ENCODE measurements at places on chromosomes 12 and 14.

DNA sequence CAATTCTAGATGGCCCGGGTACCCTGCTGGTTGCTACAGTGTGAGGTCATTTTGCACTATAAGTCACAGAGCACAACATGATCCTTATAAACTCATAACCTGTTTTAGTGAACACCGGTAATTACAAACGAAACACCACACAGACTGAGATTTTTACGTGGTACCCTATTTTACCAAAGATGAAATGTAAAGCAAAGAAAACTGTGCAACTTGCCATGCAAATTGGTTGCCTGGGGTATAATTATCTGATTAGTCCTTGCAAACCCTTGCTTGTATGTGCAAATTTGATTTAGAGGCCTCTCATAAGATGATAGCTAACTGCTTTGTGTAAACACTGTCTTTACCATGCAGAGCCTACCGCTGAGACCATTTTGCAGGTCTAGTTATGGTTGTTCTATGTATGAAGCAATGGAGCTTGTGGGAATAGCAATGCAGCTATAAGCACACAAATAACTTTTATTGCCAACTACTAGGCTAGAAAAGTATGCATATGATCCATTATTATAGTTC lies 372.1 kb upstream of the FAR2 start:
- DNase-seq = no peak

DNA sequence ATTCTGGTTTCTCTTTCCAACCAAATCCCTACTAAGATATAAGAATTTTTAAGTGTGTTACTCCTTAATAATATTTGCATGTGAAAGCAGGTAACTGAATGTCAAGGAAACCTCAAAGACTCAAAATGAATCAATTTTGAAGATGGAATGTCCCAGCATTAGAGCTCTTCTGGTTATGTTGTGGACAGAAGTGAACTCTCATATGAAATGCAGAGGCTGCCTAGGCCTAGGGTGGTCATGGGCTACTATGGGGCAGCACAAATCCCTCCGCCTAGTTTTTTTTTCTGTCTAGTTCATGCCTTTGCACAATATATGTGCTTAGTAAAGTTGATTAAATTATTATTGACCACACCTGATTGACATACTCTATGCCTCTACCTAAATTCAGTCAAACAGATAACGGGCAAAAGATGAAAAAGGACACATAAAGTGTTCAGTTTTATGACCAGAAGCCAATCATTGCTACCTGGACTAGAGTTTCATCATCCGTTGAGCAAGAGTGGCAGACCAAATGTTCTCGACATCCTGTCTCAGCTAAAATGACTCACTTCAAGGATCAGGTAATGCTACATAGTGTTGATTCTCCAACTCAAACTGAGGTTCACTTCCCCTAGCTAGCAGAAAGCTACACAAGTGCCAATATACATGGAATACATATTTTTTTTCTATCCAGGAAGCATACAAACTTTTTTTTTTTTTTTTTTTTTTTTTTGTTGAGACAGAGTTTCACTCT lies 1211.4 kb downstream of the VRK1 start:
- DNase-seq = no peak

DNA sequence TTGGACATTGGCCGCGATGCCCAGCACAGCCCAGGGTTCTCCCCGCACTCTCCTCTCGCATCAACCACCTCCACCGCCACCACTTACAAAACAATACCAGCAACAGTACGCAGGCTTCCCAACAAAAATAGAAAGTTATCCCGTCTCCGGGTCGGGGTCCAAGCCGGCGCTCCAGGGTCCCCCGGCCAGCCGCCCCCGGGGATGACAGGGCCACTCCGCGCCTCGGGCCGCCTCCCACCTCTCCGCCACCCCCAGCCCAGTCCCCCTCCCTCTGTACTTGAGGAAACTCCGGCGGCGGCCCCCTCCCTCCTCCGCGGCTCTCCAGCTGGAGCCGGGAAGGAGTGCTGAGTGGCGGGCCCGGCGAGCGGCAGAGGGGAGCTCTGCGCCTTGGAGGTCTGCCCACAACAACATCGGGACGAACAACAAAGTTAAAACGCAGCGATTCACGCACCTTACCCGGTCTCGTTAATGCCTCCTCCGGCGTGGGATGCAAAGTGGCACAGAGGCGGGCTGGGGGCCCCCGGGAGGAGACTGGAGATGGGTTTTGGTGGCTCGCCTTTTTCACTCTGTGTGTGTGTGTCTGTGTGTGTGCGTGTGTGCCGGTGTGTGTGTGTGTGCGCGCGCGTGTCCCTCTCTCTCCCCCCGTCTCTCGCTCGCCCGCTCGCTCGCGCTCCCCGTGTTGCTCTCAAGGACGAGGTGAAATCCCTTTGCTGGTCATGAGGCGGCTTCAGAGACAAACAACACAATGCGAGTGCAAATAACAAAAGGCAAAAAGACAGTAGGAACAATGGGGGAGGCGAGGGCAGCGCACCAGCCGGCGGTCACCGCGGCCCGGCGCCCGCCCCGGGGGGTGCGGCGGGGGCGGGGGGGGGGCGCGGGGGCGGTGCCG lies 386.8 kb downstream of the BCAT1 start:
- DNase-seq = no peak

DNA sequence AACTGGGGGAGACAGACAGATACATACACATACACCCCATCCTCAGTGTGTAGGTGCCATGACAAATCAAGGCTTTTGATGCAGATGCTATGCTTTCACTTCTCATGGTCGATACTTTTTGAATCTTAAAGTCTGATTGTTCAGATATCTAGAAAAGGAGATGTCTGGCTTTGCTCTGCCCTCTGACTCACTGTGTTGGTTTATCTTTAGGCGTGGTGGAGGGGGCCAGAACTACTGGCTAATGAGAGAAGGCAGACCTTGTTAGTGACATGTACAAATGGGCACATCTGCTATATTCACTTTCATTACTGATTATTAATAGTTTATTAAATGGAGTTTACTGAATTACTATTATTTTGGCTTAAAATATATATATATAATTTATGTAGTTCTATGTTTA lies 444.3 kb upstream of the RGS6 start:
- no peak for DNase-seq

DNA sequence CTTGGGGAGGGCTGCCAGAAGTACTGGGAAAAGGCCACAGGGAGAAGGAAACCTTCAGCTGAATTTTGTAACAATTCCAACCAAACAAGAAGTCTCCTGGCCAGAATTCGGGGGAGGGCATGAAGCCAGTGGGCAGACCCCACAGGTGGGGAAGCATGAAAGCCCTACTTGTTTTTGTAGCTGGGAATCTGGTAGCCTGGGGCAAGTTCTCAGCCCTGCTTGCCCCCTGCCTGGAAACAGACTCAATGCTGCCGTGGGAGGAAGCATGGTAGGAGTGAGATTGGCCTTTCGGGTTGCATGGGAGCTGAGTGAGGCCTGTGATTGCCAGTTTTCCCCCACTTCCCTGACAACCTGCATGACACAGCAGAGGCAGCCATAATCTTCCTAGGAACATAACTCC lies 259.2 kb upstream of the RMST start:
- no peak for DNase-seq

- DNase-seq = no peak
These were observed 384.6 kb downstream of the SLC16A7 start for GRCh38 chr12:59980476-59980875.

DNA sequence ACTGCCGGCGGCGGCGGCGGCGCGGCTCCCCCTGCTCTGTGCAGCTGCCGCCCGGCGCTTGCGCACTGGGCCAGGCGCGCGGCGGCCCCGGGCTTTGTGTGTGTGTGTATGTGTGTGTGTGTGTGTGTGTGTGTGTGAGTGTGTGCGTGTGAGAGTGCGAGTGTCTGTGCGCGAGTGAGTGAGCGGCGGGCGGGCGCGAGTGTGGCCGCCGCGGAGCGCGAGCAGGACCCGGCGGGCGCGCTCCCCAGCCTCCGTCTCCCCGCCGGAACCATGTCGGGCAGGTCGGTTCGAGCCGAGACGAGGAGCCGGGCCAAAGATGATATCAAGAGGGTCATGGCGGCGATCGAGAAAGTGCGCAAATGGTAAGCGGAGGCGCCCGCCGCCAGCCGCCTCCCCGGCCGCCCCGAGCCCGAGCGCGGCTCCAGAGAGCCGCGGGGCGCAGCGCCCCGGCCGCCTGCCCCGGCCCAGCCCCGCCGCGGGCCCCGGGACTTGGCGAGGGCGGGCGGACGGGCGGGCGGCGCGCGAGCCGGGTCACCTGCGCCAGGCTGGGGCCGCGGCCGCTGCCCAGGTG lies at the start of gene BCL7A:
BCL7A (plus strand) TSS at position 63 of the 571 bp plus-strand sequence; CDS start at position 271, 208 bp downstream.
- DNase-seq = peak; percentile 41

DNA sequence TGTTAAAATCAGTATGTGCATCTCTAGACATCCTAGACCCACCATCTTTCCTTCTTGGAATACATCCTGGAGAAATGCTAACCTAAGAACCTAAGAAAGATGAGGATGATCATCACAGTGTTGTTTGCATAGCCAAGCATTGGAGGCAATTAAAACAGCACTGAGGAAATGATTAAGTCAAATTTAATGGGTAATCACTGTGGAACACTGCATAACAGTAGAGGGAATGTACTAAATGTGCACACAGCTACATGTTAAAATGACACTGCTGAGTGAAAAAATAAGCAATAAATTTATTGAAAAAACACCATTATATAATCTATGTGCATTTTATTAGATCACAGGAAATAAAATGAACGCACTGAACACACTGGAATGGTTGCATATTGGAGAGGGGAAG lies 987.1 kb upstream of the SEL1L start:
- DNase-seq = no peak

GRCh38 chr14:55547650-55548315 lies 32.2 kb upstream of the KTN1 start:
- no peak for DNase-seq

GRCh38 chr14:75847584-75847983 lies 134.2 kb downstream of the TGFB3 start:
- DNase-seq = no peak

DNA sequence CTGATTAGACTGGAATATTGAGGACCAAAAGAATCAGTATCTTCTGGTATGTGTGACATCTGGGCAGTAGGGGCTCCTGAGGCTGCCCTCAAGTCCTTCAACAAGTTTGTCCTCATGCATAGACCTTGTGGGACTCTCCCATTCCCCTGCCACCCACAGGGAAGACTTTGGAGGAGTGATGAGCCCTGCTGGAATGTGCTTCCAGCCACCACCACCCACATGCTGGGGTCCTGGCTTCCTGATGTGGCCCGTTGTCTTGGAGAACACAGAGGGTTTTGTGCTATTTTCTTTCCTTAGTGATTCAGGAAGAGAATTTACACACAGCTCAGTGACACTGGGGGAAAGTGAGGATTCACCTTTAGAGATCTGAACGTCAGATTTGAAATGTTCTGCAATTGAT lies 29.2 kb upstream of the SEL1L start:
- no peak for DNase-seq

DNA sequence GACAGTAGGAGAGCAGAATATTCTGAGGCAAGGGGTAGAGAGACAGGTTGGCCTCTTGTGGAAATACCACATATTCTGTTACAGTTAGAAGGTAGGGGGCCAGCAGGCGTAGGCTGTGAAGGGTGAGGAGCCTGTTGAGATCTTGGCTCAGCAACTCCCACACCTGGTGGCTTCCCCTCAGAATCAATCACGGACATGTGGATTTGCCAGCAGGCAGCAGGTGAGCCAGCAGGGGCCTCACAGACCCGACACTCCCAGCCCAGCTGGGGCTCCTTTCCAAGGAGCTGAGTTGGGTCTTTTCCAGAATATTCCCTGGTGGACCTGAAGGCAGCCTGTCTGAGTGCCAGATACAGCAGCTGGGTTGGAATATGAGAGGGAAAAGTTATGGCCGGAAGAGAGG lies 150.0 kb upstream of the CRY1 start:
- DNase-seq = no peak

DNA sequence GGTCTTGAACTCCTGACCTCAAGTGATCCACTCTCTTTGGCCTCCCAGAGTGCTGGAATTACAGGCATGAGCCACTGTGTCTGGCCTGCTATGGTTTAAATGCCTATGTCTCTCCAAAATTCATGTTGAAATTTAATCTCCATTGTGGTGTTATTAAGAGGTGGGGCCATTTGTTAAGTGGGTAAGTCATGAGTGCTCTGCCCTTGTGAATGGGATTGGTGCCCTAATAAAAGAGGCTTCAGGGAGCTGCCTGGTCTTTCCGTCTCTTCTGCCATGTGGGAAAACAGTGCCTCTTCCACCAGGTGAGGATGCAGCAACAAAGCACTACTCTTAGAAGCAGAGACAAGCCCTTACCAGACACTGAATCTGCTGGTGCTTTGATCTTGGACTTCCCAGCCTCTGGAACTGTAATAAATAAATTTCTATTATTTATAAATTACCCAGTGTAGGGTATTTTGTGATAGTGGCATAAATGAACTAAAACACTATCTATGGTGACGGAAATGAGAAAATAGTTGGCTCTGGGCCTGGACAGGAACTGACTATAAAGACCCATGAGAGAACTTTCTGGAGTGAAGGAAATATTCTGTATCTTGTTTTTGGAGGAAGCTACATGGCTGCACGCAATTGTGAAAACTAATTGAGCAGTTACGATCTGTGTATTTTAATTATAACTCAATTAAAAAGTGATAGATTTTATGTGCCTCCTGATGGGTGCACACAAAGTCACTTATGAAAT lies 12.1 kb upstream of the ATP23 start:
- DNase-seq = no peak

DNA sequence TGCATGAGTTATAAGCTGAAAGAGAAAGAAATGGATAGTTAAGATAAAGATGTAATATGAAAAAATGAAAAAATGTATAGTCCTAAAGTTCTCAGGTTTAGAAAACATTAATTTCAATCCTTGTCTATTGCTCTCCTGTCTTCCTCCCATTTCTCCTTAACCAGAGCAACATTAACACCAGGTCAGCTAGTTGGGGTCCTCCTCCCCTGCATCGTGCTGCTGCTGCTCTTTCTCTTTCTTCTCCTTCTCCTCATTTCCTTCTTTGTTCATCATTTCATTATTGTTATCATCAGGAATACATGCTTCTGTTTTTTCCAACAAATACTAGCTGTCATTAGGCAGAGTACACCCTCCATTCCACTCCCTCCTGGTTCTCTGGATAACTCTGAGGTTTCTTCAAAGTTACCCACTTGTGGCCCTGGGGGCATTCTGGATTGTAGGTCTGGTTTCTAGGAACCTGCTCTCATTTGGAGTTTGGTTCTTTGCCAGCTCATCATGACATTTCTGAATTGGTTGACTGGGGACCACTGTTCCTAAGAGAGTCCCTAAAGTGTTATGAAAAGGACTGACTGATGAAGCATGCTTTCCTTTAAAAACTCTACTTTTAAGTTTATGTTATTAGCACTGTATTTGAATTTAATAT lies 17.0 kb downstream of the ACSS3 start:
- DNase-seq = no peak

- no peak for DNase-seq
These were observed 175.9 kb upstream of the ABCD2 start for GRCh38 chr12:39795481-39795880.

GRCh38 chr12:14612898-14613445 lies 45.3 kb upstream of the PLBD1 start:
- no peak for DNase-seq

- peak; percentile 96 for DNase-seq
These were observed 172.2 kb downstream of the SNAPC1 start for GRCh38 chr14:61934385-61934784.
